Ammon's horn (tissue), 1 donor: ENCODE measurements at places on chromosomes 7 and 10.

DNA sequence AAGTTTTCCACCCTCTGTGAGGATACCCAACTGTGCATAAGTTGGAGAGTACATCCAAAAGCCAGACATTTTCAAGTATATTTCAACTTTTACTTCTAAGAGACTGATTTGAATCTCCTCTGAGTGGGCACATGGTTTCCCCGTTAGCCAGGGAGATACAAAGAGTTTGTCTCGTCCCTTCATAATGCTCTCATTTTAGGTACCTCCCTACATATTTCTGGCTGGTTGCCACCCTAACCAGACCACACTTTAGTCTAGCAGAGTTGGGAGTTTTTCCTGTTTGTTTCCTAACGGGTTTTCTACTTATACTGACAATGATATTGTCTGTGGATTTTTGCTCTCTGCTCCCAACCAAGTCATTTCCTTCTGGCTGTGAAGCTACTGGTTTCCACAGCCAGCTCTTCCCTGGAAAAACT is 180.3 kb downstream of the CCDC71L start:
- no peak for DNase-seq

DNA sequence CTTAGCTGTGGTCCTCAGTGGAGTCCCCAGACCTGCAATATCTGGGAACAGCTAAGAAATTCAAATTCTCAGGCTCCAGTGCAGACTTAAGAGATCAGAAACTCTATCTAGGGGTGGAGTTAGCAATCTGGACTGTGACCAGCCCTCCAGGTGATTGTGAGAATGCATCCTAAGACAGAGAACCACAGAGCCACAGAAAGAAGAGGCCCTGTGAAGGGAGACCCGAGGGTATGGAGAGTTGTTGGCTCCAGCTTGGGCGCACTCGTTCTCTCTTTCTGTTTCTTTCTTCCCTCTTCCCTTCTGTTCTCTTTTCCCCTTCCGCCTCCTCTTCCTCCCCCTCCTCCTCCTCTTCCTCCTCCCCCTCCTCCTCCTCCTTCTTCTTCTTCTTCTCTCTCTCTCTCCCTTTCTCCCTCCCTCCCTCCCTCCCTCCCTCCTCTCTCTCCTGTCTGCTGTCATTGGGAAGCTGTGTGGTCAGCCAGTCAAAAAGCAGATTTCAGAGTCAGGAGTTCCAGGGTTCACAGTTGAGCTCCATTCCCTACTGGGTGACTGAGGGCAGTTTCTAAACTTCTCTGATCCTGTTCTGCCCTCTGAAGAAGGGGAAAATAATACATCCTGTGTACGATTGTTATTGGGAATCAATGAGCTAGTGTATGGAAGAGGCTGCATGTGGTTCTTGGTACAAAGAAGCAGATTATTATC is 62.1 kb upstream of the STEAP1B start:
- DNase-seq, result no peak

DNA sequence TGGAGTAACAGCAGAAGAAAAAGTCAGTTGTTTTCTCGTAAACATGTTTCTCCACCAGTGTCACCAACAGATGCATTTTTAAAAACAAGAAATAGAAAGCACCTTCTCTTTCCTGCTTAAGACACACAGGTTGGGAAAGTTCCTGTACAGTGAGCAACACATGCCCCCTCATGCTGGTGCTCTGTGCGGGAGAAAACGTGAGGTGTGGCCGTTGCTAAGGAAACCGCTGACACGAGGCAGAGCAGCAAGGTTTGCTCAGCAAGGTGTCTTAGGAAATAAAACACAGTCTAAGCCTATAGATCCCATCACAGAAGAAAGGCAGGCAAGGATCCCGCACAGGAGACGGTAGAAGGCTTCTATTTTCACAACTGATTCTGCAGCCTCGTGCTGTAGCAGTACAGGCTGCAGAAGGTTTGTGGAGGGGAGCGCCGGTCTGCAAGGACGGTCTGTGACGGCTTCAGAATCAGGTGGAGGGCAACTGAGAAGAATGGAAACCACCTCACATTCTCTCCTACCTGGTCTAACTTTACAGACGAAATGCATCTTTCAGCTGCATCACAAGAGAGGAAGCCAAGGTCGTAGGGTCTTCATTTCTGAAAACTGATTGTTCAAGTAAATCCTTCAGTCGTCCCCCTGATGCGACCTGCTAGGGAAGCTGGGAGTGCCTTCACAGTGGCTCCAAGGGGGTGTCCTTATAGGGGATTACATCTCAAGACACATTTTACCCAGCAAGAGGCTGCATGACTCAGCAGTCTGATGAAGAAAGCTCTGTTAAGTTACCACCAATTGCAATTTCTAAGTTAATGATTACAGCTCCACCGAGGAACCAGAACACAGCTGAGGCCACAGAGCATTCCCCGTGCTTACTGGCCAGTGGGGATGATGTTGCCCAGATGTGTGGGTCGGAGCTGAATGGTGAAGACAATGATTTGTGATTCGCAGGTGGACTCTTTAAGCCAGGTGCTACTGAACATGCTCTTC is 150.7 kb upstream of the KLF14 start:
- DNase-seq, result no peak

- no peak for DNase-seq
Observed at GRCh38 chr10:71033396-71033980, 145.1 kb upstream of the PCBD1 start.

- DNase-seq, result no peak
Observed at GRCh38 chr7:149727053-149727898, 46.1 kb downstream of the ZNF467 start.

- DNase-seq, result peak; percentile 43
Observed at GRCh38 chr10:55630491-55631056, 730.5 kb downstream of the ZWINT start.
